ENCODE measurements at places on chromosomes 2 and 18.

GRCh38 chr2:120403676-120404075, 57.7 kb downstream of the INHBB start:
- DNase-seq = no peak

- no peak for DNase-seq
Measured at GRCh38 chr2:109345091-109345490, 216.1 kb downstream of the SH3RF3 start.

DNA sequence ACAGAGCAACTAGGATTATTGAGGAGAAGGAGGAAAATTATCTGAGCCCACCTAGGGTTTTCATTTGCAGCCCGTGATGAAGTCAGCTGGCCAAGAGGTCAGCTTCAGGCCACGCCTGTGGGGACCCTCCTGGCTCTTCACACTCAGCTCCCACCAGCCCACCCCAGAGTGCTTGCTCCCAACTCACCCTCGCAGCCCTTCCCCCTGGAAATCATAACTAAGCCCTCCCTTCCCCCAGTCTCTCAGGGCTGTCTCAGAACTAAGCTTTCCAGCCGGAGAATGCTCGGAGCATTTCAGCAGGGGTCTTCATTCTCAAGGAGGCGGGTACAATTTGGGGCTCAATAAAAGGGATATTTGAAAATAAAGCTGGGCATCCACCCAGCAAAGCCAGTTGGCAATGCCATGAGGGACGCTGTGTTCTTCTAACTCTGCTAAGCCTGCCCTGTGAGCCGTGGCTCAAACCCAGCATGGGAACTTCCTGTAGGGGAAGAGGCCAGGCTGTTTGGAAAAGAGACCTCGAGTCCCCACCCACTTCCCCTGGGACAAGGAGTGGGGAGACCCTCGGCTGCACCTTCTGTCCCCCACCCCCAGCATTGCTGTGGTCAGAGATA, 194.9 kb downstream of the CTIF start:
- DNase-seq = no peak

DNA sequence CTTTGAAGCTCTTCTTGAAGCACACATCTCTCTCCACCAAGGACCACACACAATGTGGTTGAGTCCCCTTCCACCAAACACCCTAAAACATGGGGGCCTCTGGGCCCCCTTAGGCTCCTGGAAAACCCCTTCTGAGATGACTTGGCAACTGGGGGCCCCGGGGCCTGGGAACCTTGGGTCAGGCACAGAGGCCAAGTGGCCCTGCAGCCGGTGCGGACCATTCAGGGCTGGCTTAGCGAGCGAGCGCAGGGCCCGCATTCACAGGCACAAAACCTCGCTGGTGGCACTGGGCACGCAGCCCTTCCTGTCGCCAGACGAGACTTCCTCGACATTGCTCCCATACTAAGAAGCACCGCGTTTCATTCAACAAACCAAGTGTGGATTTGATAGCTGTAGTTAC, 111.2 kb upstream of the ID2 start:
- no peak for DNase-seq

- DNase-seq = no peak
Measured at GRCh38 chr2:10343658-10344057, 41.0 kb downstream of the HPCAL1 start.

DNA sequence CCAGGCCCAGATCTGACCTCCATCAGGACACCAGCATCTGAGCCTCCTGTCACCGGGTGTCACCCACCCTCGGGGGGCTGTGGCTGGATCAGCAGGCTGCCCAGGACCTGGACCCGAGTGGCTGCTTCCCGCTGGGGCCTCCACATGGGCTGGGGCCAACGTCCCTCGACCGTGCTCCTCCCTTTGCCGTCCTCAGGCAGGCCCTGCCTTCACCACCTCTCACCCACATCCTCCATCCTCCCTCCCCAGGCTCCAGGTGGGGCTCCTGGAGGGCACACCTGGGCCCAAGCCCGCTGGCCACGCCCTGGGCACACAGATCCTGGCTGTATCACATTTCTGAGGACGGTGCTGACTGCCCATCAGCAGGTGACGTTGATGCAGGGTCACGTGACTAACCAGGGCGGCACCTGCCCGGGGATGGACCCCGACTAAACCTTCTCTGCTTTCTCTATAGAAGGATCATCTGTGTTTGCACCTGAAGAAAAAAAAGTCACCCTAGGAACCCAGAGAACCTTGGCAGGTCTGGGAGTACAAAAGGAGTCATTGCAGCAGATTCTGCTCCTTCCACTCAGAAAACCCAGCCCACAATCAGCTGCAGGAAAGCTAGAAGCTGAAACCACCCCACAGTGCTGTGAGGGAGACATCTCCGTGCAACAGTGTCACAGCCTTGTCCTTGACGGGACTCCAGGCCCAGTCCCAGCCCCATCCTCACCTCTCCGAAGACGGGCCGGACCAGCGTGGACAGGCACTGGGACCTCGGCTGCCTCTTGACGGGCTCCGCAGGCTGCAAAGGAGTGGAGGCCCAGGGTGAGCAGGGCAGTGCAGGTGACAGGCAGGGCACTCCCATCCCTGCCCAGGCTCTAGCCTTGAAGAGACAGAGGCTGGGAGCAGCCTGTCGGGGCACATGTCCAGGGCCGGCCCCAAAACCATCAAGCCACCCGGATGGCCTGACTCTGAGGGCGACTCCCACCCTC, 11.2 kb downstream of the STK25 start:
- peak; percentile 8 for DNase-seq

GRCh38 chr18:66873899-66874298, 270.0 kb upstream of the CDH19 start:
- no peak for DNase-seq

DNA sequence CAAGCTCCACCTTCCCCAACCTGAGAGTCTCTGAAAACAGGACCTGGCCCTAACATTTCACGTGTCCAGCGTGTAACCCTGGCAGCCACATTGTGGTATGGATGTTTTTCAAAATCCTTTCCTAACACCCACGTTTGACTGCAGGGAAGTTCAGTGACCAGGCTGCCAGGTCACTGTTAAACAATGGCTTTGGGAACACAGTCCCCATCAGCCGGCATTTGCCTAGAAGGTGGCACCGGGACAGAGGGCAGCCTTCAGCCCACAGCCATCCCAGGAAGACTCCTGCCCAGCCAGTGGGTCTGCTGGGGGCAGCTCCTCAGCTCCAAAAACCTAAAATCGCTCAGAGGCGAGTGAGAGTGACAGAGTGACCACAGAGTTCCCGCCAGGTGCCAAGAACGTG, 140.2 kb downstream of the SH3BP4 start:
- DNase-seq = no peak

GRCh38 chr18:45560870-45561269, 54.4 kb upstream of the SLC14A2 start:
- no peak for DNase-seq

DNA sequence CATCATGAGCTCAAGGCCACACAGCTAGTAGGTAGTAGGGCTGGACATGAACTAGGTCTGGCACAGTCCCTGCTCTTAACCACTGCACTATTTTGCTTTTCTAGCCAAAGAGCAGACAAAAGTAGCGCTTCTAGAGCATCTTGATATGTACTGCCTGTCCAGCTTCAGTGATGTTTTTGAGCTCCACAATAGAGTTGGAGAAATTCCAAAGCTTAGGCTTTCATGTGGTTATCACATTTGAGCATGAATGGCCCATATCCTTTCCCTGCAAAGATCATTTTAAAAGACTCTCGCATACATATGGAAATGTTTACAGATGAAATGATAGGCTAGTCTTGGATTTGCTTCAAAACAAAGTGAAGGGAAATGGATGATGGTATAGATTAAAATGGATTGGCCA, 128.7 kb downstream of the MAP3K20 start:
- DNase-seq = no peak

DNA sequence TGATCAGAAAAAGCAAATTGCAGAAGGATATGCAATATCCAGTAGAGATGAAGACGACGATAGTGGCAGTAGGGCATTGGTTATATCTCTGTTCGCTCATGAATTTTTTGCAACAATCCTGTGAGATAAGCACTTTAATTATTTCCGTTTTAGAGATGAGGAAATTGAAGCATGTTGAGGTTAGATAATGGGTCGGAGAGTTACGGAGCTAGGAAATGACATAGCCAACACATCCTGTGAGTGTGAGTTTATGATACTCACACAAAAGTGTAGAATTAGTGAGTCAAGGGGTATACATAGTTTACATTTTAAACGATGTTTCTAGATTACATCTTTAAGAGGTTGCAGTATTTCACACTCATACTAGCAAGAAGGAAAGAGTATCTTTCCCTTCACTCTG, 123.1 kb upstream of the ARL4C start:
- DNase-seq = no peak
